ENCODE measurements at places on chromosomes 1 and 21.

DNA sequence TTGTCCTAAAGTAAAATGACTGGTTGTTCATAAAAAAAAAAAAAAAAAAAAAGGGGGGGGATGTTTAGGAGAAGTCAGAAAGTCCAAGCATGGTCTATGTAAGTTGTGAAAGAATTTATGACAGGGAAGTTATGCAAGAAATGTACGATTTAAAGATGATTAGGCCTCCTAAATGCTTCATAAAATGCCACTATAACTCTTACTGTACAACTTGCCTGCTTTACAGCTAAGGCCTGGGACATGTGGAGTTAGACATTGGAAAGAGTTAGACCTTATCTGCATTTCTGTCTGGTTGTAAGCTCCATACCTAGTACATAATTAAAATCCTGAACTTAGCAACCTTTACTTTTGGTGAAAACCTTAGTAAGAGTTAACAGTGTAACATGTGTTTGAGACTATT lies 150.0 kb downstream of the TPR start:
- no peak for DNase-seq

GRCh38 chr21:32359719-32360260 lies 33.0 kb downstream of the URB1 start:
- DNase-seq, result no peak

GRCh38 chr21:35319684-35320283 lies 270.7 kb upstream of the RUNX1 start:
- no peak for DNase-seq

DNA sequence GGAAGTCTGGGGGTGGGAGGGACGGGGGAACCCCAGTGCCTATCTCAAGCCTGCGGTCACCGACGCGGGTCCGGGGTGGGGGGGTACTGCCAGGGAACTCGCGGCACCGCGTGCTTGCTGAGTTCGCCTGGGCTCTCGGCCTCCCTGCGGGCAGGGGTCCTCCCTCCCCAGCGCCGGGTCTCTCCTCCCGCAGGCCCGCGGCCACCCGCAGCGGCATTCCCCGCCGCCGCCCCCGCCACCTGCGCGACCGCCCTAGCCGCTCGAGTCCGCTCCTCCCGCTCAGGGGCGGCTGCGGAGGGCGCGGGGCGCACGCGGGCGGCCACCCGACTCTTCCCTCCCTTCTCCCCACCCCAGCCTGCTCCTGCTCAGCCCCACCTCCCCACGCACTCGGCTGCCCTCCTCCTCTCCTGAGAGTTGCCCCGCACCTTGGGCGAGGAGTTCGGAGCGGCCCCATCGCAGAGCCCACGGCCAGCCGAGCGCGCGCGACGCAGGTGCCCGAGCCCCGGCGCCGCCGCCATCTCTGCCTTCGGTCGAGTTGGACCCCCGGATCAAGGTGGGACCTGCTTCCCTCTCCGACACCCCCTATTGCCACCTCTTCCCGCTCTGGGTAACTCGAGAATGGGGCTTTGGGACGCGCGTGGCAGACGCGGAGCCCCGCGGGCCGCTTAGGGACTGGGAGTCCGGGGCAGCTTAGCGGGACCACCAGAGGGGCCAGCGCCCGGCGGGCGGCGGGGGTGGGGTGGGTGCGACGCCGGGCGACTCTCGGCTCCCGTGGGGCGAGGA lies 105.0 kb downstream of the LEPR start:
- no peak for DNase-seq

GRCh38 chr1:240672132-240672811 lies 60.3 kb upstream of the GREM2 start:
- no peak for DNase-seq

- no peak for DNase-seq
Observed at GRCh38 chr1:27203946-27204345, 30.5 kb upstream of the WDTC1 start.

GRCh38 chr1:204478172-204478899 lies 16.3 kb downstream of the PIK3C2B start:
- DNase-seq, result no peak

- no peak for DNase-seq
Observed at GRCh38 chr1:43980255-43981134, 1.5 kb downstream of the B4GALT2 start.

DNA sequence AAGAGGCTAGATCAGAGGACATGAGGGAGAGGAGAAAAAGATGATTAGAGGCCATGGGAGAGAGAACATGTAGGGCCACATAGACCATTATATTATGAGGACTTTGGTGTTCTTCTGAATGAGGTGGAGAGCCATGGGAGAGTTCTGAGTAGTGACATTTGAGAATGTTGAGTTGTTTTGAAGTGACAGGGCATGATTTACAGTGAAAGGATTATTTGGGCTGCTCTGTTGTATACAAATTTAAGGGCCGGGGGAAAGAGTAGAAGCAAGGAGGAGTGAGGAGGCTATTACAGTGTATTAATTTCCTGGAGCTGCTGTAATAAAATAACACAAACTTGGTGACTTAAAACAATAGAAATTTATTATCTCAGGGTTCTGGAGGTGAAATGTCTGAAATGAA lies 102.5 kb upstream of the RGS4 start:
- no peak for DNase-seq

GRCh38 chr1:28950006-28950405 lies 35.6 kb downstream of the EPB41 start:
- DNase-seq, result no peak

DNA sequence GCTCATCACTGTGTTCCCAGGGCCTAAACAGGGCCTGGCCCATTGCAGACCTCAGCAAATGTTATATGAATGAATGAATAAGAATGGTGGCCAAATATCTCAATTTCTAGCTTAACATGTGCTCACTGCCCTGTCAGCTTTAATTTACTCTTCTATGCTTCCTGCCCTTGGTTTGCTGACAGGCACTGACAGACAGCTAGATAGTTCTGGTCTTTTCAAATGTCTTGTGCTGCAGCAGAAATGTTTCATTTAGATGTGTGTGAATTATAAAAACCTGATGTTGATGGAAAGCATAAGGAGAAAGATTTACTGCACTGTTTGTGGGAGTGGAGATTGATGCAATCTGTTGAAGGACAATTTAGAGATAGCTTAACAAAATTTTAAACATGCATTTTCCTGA lies 48.9 kb downstream of the LPAR3 start:
- DNase-seq, result no peak

- no peak for DNase-seq
Observed at GRCh38 chr1:6820899-6821298, 35.6 kb downstream of the CAMTA1 start.

- DNase-seq, result no peak
Observed at GRCh38 chr21:25080141-25080540, 527.1 kb downstream of the MRPL39 start.

DNA sequence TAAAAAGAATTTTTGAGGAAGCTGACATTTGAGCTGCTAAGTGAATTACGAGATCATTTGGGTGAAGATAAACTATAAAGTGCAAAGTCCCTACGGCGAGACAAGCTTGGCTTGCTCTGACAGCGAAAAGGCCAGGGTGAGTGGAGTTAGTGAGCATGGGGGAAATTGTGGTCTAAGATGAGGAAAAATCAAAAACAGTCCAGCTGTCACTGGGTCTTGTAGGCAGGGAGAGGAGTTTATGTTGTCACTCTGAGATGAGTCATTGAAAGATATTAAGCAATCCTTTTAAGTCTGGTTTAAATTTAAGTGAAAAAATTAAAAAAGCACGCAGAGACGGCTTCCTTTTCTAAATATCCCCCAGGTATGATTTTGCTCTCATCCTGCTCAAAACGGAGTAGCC lies 601.9 kb downstream of the MRPL39 start:
- DNase-seq, result no peak

DNA sequence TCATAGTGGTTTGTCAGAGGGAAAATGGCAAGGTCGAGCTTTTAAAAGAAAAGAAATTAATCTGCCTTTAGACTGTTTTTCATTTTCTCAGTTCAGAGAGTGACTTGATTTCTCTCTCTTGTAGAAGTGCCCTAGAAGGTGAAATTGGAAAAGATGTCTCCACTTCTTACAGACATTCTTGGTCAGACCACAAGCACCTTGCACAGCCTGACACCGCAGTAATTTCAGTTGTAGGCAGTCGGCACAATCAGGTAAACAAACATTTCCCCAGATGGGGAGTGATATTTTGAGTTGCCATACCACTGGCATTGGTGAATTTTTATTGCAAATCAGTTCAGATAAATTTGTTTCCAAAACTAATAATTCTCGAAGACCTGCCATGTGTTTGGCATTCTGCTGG lies 86.8 kb downstream of the PHTF1 start:
- no peak for DNase-seq

- DNase-seq, result no peak
Observed at GRCh38 chr1:17117451-17118265, 1.6 kb downstream of the PADI2 start.

- DNase-seq, result no peak
Observed at GRCh38 chr1:54716299-54717047, 812 bp downstream of the TTC4 start.

- DNase-seq, result no peak
Observed at GRCh38 chr1:210908257-210908656, 225.7 kb downstream of the KCNH1 start.

GRCh38 chr1:150548632-150549495 lies at the start of gene ADAMTSL4:
ADAMTSL4 (plus strand) TSS chr1:150549408; CDS start chr1:150552289, 2,881 bp downstream.
- no peak for DNase-seq

DNA sequence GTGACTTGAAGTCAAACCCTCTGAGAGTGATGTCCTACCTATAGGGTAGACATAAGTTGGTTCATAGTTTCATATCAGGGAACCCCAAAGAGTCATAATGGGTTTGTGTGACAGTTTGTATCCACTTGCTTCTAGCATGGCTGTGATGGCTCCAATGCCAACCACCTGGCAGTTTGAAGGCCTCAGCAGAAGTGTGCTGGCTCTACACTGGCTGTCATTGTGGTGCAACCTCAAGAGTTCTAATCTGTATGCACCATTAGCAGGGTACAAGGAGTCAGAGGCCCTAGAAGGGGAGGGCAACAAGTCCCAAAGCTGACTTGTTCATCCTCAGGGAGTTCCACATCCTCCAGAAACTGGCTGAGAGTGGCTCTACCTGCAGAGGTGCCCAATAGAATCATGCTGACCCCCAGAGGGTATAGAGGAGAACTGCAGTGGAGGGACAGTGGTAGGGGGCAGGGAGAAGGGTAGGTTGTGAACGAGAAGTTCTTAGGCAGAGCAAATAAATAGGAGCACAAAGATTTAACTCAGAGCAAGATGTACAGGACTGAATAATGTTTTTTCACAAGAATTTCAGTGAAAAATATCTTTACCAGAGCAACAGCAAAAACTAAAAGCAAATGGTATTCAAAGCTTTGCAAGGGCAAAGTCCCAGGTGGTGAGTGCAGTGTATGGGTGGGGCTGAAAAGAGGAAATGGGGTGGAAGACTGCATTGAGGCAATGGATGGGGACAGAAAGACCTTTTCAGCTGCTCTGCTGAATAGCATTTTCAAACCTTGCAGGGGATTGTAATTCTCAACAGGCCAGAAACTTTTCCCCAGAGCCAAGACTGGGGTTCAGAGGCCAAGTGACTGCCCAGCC lies 3.2 kb downstream of the FCRL2 start:
- DNase-seq, result no peak

GRCh38 chr1:27928216-27928954 lies 6.4 kb upstream of the SMPDL3B start:
- no peak for DNase-seq

GRCh38 chr1:44217809-44218410 lies 4.6 kb downstream of the DMAP1 start:
- DNase-seq, result no peak

GRCh38 chr1:217522277-217522676 lies 108.6 kb downstream of the GPATCH2 start:
- DNase-seq, result no peak

Measured in NCI-H1417 treated with DMSO at 0.1 percent for 48 hours (cell line).